ENCODE measurements at places on chromosomes 7 and 10.

- DNase-seq: no peak
Measured at GRCh38 chr10:50625649-50626132, 1.9 kb upstream of the SGMS1 start.

- no peak for DNase-seq
Measured at GRCh38 chr7:15755061-15755460, 68.6 kb upstream of the MEOX2 start.

DNA sequence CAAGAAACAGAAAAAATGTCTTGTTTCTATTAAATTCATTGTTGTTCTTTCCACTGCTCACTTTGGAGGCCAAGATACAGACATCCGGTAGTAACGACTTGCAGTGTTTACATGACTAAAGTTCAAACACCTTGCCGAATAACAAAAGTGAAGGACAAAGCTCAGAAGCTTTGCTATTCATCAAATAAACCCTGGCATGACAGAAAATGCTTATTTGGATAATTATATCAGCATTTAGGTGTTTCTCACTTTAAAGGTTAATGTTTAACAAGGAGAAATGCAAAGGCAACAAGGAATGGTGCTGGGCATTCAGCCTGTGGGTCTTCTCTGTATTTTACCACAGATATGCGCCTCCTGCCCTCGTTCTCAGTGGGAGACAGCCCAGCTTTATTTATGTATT, 5.4 kb upstream of the PTF1A start:
- DNase-seq: no peak

- DNase-seq: no peak
Measured at GRCh38 chr10:103120977-103121735, 71.9 kb downstream of the NT5C2 start.

DNA sequence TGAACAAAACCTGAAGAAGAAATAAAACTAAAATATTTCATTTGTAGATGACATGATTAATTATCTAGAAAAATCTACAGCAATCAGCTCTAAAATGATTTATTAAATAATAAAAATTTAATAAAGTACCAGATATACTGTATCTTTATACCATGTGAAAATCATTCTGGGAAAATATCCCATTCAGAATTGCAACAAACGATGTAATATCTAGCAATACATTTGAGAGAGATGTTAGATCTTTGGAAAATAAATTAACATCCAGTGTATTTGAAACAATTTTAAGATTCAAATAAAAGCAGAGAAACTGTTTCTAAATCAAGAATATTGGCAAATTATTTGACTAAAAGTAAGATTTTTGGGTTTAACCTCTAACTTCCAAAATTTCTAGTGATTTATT, 62.2 kb downstream of the ZEB1 start:
- no peak for DNase-seq

- DNase-seq: no peak
Measured at GRCh38 chr7:99070361-99070760, 73.5 kb downstream of the SMURF1 start.

- DNase-seq: no peak
Measured at GRCh38 chr10:89937494-89937893, 236.1 kb downstream of the KIF20B start.

- DNase-seq: no peak
Measured at GRCh38 chr10:6148251-6148701, 54.5 kb upstream of the PFKFB3 start.

- DNase-seq: no peak
Measured at GRCh38 chr10:6558759-6559461, 21.2 kb downstream of the PRKCQ start.

- no peak for DNase-seq
Measured at GRCh38 chr7:823649-824048, 8.6 kb upstream of the SUN1 start.

- no peak for DNase-seq
Measured at GRCh38 chr10:14952851-14953423, 959 bp downstream of the DCLRE1C start.

GRCh38 chr7:2102375-2102723, 130.4 kb downstream of the MAD1L1 start:
- no peak for DNase-seq

DNA sequence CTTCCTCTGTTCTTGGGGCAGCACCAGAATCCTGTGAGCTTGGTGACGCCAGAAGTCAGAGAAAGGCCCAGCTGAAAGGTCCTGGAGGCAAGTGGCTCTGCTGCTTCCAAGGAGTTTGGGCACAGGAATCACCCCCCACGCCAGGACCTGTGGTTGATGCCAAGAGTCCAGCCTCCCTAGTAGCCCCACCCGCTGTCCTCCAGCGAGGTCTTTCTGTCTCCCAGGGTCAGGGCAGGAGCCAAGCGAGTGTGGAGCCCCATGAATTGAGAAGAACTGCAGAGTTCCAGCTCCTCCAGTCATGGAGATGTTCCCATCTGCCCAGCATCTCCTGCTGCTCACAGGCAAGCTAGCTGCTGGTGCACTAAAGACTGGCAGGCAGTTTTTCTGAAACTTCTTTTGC, 631.7 kb upstream of the MGMT start:
- no peak for DNase-seq

Data from T follicular helper cell (primary cell).